ENCODE measurements at places on chromosomes 11 and 22.

- DNase-seq = no peak
Observed at GRCh38 chr11:27348340-27348873, 14.6 kb downstream of the CCDC34 start.

GRCh38 chr11:15053191-15053685, 20.2 kb upstream of the CALCB start:
- DNase-seq = no peak

- no peak for DNase-seq
Observed at GRCh38 chr11:38461751-38462150, 1863.7 kb upstream of the RAG2 start.

GRCh38 chr22:23744001-23744400, 6.9 kb downstream of the ZNF70 start:
- DNase-seq = no peak

DNA sequence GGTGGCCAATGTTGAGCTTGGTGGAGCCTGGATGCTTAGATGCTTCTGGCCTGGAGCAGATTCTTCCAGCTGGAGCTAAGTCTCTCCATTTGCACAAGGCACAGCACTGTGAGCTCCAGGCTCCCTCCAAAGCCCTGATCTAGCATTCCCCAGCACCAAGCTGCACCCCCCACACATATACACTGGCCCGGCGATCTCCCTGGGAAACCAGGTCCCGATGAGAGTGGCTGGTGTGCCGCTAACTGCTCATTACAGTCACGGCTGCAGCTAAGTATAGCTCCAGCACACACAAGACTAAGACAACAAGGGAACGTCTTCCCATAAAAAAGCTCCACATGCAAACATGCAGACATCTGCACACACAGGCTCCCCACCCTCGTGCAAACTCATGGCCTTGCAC, 17.6 kb downstream of the KCNC1 start:
- no peak for DNase-seq

- DNase-seq = no peak
Observed at GRCh38 chr11:97356144-97356543, 966.3 kb downstream of the JRKL start.

DNA sequence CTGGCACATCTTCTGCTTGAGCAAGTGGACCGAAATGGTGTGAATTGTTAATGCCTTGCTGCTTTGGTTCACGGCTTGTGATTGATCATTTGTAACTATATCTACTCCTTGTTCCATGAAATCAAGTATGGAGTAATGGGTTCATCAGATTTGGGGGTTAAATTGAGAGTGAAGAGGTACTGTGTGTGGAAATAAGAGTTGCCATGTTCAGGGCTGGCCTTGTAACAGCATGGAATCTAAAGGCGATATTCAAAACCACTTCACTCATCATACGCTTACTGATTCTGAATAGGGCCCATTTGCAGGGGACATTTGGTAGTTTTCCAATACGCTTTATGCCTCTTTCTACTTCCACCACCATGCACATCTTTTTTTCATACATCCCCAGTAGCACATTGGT, 122.2 kb downstream of the DCDC1 start:
- no peak for DNase-seq

GRCh38 chr11:67416416-67417335, 1.2 kb downstream of the CARNS1 start:
- DNase-seq = peak; percentile 20

GRCh38 chr11:44979543-44980399, 29.1 kb upstream of the TP53I11 start:
- DNase-seq = no peak

- no peak for DNase-seq
Observed at GRCh38 chr11:111718436-111718835, 47.8 kb downstream of the PPP2R1B start.

DNA sequence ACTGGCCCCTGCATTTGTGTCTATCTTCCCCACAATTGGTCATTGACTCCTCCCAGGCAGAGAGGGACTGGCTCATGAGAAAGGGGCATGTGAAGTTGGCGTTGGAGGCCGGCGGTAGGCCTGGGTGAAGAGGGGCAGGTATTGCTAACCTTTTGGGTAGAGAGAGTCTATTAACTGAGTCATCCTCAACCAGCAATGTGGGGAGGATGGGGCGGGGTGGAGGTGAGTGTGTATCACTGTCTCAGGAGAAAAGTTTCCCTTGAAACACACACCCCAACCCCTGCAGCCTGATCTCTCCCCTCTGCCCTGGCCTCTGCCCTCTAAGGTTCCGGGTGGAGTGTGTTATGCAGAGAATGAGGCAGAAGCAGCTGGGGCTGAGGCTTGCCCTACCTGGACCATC, 60.1 kb upstream of the PHF21B start:
- no peak for DNase-seq

- DNase-seq = no peak
Observed at GRCh38 chr11:23551706-23552105, 691.4 kb upstream of the CCDC179 start.

DNA sequence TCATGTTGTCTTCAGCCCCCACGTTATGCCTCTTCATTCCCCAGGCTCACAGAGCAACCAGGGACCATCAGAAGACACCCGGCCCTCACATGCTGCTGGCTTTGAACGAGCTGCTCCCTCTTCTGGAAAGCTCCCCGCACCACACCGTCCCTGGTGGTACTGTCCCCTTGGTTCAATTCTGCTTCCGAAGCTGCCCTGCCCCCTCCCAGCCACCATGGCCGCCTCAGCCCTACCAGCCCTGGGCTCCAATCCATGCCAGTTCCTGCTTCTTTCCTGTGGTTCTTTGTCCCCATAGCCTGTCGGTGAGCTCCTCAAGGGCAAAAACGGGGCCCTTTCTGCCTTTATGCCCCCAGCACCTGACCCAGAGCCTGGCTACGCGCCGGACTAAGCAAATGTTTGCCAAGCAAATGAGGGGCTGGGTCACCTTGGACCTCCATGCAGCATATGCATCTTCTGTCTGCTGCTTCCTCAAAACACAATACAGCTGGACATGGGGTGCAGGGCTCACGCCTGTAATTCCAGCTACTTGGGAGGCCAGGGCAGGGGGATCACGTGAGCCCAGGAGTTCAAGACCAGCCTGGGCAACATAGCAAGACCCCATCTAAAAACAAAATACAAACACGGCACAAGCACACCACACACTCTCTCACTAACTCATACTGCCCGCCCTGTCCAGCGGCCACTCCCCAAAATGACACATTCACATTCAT, 21.3 kb downstream of the TNKS1BP1 start:
- no peak for DNase-seq

- no peak for DNase-seq
Observed at GRCh38 chr11:72338741-72339140, 94.8 kb upstream of the PHOX2A start.

- no peak for DNase-seq
Observed at GRCh38 chr22:46829941-46830715, 67.7 kb downstream of the TBC1D22A start.

- DNase-seq = no peak
Observed at GRCh38 chr11:125591649-125592304, 875 bp upstream of the STT3A start.

DNA sequence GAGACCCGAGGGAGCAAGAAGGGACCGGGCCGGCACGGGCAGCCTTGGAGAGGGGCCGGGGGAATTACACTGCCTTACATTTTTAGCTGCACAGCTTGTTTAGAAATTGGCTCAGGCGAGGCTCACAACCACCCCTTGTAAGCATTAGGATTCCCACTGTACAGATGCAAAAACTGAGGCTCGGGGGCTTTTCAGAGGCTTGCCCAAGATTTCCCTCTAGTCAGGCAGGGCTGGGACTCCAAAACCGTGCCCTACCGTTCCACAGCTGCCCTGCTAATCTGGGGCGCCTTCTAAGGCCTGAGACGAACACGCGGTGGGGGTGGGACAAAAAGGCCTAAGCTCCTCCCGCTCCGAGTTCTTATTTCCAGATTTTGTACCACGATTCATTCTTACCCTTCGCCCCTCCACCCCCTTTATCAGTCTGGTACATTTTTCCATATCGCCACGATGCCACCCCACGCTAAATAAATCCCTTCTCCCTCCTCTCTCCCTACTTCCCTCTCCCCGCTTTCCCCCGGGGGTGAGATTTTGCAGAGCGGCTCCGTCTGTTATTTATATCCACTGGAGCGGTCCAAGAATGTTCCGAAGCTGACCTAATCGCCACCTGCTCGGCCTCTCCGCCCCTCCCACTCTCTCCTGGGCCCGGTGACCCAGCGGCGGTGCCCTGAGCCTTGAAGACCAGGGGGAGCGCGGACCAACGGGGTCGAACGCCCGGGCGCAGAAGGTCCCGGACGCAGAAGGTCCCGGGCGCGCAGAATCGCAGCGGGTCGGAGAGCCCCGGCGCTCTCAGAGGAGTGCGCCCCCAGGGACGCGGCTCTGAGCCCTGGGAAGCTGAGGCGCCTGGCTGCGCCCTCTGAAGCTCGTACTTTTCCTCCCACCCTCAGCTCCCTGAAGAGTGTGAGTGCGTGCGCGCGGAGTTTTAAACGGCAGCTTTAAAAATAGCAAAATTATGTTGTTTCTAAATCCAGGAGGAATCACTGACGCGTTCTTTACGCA, 764 bp upstream of the PACSIN3 start:
- DNase-seq = no peak

GRCh38 chr11:122229481-122230384, 113.7 kb upstream of the BLID start:
- DNase-seq = no peak

GRCh38 chr22:25465949-25466348, 98.5 kb upstream of the GRK3 start:
- DNase-seq = no peak

- no peak for DNase-seq
Observed at GRCh38 chr11:69703453-69703767, 412 bp downstream of the FGF19 start.

DNA sequence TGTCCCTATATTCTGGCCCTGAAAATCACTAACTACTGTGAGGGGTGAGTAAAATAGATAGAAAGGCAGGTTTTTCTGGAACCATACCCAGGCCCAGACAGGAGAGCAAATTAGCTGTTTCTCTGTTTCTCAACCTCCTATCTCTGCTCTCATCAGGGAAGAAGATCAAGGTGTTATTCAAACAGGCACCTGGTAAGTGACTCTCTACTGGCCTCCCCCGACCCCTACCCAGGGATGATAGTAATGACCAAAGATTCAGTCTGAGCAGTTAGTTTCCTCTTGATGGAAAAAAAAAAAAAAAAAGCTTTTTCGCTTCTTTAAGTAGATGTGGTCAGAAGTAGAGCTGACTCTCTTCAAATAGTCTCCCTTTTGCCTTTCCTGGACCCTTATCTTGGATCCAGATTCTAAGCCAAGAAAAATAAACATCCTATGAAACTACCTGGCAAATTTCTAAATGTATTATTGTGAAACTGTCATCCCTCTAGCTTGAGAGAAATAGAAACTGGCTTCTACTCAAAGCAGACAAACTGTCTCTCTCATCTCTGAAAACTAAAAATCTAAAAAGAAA, 9.9 kb downstream of the LRRC4C start:
- no peak for DNase-seq

DNA sequence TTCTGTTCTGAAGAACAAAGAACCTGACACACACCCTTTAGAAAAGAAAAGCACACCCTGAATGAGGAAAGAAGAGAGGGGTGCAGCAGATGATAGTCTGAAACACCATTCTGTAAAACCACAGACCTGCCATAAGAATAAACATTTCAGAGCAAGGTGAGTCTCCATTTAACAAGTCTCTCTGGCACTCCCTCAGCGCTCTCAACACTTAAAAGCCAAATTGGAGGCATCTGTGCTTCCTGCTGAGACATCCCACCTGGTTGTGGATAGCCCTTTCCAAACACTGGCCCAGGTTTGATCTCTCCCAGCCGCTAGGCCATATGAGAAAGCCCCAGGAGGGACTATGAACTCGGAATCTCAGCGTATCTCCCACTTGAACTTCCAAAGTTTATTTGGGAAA, 36.3 kb downstream of the ETS1 start:
- DNase-seq = no peak

DNA sequence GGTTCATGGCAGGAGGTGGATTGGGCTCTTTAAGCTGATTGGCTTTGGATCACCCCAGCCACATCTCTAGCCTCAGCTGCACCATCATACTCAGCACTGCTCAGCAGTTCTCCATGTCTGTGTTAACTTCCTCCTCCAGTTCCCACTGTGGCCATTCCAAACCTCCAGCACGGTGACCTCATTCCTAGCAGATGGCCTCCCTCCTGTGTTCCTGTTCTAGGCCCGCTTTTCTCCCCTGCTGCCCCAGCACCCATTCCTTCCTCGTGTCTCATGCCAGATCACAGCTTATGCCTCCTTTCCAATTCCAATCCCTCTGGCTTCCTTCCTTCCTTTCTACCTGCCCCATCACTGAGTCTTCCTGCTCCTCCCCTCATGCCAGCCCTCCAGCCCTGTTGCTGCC, 96.1 kb downstream of the MICAL2 start:
- no peak for DNase-seq

- DNase-seq = no peak
Observed at GRCh38 chr11:49208006-49208721, at the start of gene FOLH1. Gene FOLH1, minus strand, starts transcription at chr11:49208602. Its CDS starts 193 bp downstream, at chr11:49208409.

DNA sequence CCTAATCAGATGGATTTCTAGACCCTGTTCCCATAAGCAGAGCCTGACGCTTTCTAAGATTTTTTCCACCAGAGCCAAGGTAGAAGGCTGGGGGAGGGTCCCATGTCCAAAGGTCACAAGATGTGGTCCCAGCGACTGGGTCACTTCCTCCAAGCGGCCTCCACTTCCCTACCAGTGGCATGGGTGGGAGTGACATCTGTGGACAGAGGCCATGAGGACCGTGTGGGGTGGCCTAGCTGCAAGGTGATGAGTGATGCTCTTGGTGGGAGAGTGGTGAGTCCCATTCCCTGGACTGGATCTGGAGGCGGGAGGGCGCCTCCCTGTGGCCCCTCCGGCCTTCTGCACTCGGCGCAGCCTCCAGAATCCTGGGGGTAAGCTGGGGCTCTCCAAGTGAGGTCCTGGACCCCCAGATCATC, 32.4 kb upstream of the PRR5 start:
- no peak for DNase-seq

DNA sequence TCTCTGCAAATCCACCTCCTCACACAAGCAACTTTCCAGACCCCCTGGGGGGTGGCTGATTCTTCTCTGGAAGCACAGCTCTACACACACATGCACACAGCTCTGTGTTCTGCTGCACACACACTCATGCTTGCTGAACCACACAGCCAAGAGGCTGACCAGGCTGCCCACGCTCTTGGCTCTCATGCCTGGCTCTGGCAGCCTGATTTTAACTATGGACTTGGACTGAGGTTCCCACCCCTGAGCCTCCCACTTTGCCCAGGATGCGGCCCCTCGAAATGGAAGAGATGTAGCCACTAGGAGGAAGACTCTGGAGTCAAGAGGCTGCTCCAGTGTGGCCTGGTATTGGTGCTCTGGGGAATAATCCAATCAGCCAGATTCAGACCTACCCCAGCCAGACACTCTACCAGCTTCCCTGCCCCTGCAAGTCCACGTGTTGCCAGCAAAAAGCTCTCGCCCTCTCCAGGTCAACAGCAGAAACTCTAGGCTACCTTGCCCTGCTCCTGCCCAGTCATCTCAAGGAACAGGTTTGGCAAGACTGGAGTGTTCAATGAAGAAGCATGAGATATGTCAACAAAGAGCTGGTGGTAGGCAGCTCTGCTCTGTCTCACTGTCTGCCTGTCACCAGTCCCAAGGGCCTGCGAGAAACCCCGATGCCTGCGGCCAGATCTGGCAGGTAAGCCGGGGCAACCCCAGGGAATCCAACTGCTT, 8.8 kb upstream of the CASTOR1 start:
- no peak for DNase-seq

GRCh38 chr22:20558534-20558933, 51.1 kb downstream of the MED15 start:
- no peak for DNase-seq

Data from SW 1271 (cell line).